AG08396 (cell line): ENCODE measurements at places on chromosomes 12 and 14.

DNA sequence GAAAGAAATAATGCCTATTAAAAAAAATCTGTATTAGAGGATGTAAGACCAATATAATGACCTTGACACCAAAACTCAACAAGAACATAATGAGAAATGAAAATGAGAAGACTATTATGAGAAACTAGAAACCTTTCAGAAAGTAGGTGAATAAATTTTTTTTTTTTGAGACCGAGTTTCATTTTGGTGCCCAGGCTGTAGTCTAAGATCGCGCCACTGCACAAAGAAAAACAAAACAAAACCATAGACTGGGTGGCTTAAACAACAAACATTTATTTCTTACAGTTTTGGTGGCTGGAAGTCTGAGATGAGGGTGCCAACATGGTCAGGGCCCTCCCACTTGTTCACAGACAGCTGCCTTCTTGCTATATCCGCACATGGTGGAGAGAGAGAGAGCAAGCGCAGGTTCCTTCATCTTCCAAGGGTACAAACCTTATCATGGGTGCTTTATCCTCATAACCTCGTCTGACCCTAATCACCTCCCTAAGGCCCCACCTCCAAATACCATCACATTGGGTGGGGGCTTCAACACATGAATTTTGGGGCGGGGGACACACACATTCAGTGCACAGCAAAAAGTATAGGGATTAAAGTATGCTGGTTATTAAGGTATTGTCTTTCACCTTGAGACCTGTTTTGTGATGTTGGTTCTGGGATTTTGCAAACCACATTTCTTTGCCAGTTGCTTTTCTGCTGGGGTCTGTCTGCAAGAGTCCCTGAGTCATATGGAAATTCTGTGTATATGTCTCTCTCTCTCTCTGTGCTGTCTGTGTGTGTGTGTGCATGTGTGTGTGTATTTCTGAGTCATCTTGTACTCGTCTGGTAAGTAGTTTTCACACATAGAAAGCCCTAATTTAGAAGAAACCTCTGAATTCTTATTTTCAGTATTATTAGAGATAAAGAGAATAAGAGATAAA lies 26.2 kb downstream of the ZCRB1 start:
- no peak for DNase-seq

GRCh38 chr14:73771848-73772638 lies 57.9 kb upstream of the PNMA1 start:
- DNase-seq: peak; percentile 35

GRCh38 chr12:88893801-88894200 lies 313.5 kb upstream of the KITLG start:
- DNase-seq: no peak

- no peak for DNase-seq
These were observed 82.8 kb downstream of the SLC38A1 start for GRCh38 chr12:46186088-46186487.

GRCh38 chr12:49483619-49484018 lies 55.2 kb upstream of the KCNH3 start:
- DNase-seq: no peak

DNA sequence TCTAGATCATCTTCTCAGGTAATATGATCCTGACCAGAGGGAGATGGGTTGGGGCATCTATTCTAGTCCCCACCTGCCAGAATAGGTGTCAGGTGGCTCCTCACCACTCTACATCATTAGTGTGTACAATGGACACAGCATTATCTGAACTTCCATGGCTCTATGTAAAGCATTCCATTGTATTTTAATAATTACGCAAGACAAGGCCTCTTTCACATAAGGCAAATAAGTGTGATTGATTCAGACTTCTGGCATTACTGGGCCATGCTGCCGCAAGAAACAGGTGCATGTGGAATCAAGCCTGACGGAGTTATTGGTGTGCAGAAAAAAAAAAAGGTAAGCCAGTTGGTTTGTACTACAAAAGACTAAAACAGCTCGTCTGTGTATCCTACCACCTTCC lies 3.1 kb upstream of the DDHD1 start:
- DNase-seq: no peak

- no peak for DNase-seq
These were observed 5.5 kb downstream of the CEBPE start for GRCh38 chr14:23113431-23114119.

DNA sequence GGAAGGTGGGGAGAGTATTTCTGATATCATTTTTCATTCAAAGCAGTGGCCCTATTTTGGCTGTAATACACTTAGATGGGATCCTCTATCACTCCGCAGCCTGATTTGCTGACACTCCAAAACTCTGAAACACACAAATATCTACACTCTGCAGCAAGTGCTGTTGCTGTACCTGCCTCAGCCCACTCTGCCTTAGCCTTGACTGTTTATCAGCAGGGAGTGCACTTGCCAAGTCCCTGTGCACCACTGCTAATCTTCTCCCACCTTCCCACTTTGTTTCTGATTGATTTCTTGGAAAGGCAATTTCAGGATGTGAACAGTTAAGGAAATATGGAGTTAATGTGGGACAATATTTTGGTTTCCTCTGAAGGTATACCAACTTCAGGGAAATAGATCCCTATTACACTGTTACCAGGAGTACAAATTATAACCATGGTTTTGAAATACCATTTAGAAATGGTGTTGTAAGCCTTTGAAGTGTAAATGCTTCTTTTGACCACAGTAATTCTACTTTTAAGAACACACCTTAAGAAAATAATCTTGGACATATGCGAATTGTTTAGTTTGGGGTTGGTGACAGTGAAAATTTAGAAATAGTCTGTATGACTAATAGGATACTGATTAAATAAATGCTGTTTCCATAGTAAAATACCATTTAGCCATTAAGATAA lies 59.3 kb downstream of the MBIP start:
- no peak for DNase-seq
